ENCODE measurements at places on chromosomes 11 and 22.
A peak's percentile ranks its signal among the peaks of the same experiment; 100 is the strongest.

DNA sequence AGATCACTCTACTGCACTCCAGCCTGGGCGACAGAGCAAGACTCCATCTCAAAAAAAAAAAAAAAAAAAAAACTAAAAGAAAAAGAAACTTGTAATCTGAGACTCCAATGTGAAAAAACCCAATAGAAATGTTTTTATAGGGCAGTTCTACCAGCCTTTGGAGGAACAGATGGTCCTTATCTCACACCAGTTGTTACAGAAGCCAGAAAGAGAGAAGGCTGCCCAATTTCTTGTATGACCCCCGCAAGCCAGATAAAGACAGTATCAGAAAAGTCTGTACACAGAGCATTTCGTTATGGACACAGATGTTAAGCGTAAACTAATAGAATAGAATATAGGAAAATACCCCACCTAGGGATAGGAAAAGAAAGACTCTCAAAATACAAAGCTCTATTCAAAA is 11.3 kb upstream of the TSGA10IP start:
- no peak for DNase-seq

- DNase-seq = no peak
Measured at GRCh38 chr11:111542606-111543275, 2.2 kb downstream of the LAYN start.

GRCh38 chr22:38383417-38383816 is 66.2 kb upstream of the CSNK1E start:
- DNase-seq = no peak

DNA sequence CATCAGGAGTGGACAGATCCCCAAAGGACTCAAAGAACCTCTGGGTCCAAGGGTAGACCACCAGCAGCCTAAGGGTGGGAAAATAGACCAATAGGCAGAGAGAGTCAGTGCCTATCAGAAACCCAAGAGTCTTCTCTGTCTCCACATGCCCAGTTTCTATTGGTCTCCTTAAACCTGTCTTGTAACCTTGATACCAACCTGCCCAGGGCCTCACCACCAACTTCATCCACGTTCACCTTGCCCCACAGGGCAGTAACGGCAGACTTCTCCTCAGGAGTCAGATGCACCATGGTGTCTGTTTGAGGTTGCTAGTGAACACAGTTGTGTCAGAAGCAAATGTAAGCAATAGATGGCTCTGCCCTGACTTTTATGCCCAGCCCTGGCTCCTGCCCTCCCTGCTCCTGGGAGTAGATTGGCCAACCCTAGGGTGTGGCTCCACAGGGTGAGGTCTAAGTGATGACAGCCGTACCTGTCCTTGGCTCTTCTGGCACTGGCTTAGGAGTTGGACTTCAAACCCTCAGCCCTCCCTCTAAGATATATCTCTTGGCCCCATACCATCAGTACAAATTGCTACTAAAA is at the start of gene HBB:
Gene HBB (minus strand): TSS at position 340 of the 579 bp plus-strand sequence. CDS start 50 bp downstream, at position 290.
- no peak for DNase-seq

DNA sequence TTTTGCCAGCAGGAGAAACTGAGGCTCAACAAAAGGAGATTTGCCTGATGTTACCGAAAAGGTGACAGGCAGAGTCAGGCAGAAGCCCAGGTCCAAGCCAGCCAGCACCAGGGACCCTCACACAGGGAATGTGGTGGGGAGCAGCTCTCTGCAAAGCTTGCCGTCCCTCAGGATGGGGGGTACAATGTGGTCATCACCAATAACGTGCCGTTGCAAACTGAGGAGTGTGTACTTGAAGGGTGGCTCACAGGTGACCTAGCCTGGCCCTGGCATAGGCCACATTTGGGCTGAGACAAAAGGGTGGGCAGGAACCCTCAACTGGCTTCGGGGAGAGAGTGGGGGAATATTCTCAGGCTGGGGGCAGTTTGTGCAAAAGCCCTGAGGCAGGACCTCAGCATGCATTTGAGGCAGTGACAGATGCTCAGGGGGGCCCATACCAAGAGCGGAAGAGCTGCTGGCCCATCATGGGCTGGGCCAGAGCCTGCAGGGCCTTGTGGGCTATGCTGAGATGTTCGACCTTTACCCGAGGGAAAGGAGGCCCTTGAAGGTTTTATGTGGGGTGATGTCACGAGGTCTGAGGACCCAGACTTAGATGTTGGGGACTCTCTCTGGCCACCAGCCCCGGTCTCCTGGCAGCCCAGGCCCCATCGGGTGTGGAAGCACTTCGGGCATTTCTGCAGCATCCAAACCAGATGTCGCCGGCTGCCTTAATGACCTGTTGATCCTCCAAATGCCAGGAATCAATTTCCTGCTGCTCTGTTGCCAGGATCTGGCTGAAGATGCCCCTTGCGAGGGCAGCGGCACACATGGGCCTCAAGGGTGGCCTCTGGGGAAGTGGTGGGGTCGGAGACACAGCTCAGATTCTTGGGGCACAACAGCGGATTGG is 57.4 kb upstream of the SHISAL1 start:
- DNase-seq = no peak

GRCh38 chr11:32154275-32154674 is 63.4 kb downstream of the RCN1 start:
- no peak for DNase-seq

- DNase-seq = no peak
Measured at GRCh38 chr11:86158704-86159580, 85.6 kb upstream of the EED start.

- no peak for DNase-seq
Measured at GRCh38 chr11:76795936-76796441, 12.8 kb downstream of the TSKU start.

GRCh38 chr22:38204784-38205183 is 3.0 kb downstream of the MAFF start:
- DNase-seq = no peak

- peak; percentile 84 for DNase-seq
Measured at GRCh38 chr11:122100037-122100755, 15.8 kb downstream of the BLID start.

DNA sequence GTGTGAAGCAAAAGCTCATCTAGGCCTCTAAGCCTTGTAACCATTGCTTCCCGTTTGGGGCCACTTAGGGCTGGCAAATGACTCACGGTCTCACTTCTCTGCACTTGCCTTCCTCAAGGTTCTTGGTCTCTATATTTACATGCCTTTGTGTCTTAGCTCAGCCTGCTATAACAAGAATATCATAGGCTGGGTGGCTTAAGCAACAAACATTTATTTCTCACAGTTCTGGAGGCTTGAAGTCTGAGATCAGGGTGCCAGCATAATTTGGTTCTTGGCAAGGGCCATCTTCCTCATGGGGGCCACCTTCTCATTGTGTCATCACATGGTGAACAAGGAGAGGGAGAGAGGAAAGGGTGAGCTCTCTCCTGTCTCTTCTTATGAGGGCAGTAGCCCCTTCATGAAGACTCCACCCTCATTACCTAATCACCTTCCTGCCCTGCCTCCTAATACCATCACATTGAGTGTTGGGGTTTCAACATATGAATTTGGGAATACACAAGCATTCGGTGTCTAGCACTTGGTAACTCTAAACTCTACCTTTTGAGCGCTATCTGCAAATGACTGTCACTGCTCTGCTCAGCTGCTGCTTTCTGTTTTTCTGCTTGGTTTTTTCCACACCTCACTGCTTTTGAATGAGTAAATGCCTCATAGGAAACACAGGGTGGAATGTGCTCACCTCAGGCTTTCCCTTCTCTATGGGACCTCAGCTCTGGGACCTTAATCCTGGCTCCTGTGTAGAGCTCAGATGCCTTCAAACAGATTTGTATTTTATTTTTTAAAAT is 16.2 kb upstream of the ME3 start:
- DNase-seq = no peak

GRCh38 chr11:86695373-86695772 is 23.0 kb upstream of the ME3 start:
- no peak for DNase-seq

- DNase-seq = no peak
Measured at GRCh38 chr11:121661880-121662486, 209.2 kb upstream of the SORL1-AS1 start.

- DNase-seq = no peak
Measured at GRCh38 chr11:104908186-104908531, 9.9 kb upstream of the CASP12 start.

DNA sequence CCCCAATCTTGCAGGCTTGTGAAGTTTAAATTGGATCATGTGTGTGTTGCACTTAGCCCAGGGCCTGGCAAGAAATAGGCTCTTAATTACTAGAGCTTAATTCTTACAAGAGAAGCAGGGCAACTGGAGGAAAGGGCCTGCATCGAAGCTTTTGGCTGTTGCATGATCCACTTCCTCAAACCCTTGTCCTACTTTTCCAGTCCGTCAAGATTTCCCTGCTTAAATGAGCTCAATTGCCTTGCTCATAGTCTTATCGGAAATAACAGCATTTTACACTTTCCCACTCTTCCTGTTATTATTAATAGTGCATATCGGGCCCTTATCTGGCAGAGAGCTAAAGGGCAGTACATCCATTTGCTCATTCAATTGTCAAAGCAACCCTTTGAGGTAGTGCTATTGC is 18.1 kb downstream of the DTX4 start:
- no peak for DNase-seq

DNA sequence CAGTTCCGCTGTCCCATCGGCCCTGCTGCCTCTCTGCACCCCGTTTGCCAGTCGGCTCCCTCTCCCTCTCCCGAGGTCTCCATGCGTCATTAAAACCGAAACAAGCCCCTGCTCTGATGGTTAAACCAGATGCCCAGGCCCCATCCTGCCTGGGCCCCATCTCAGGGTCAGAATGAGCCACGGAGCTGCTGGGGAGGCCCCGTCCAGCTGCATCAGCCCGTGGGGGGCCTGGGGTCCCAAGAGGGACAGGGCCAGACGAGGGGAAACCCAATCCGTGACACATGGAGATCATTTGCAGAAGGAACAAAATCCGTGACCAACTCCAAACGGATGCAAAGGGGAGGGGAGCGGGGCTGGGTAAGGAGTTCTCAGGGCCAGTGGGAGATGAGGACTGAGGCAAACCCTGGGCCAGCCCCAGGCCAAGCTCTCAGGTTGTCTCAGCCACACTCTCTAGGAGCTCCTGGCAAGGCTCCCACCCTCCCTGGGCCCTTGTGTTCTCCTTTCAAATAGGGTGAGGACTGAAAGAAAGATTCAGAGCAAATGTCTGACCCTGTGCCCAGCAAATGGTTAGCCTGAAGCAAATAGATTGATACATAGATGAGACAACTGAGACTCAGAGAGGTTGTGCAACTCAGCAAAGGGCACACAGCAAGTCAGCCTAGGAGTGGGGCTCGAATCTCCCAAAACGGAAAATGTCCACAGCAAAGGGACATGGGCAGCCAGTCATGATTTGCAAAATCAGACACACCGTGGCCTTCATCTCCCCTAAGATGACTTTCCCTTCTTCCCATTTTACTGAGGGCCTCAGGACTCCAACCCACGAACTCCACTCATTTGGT is 162.1 kb downstream of the MN1 start:
- no peak for DNase-seq

GRCh38 chr11:110908401-110909105 is 196.3 kb upstream of the ARHGAP20 start:
- DNase-seq = no peak

DNA sequence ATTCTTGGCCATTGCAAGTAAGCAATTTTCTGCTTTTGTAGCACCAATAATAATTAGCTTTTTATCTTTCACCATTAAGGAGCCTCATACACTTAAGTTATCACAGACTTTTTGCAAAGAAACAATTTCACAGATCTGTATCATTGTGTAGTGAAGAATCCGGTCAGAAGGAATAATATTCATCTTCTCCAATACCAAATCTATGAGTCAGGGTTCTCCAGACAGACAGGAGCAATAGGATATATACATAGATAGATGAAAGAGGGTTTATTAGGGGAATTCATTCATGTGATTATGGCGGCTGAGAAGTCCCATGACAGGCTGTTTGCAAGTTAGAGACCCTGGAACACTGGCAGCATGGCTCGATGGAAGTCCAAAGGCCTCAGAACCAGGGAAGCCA is 82.9 kb upstream of the UBASH3B start:
- DNase-seq = no peak

DNA sequence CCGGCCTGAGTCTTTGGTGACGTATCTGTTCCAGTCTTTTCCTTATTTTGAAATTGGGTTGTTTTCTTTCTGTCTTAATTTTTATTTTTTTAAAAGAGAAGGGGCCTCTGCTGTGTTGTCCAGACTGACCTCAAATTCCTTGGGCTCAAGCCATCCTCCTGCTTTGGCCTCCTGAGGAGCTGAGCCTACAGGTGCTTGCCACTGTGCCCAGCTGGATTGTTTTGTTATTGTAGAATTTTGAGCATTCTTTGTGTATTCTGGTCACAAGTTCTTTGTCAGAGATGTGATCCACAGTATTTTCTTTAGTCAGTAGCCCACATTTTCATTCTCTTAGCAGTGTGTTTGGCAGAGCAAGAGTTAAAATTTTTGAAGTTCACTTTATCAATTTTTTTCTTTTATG is 100.1 kb downstream of the ATXN10 start:
- DNase-seq = no peak

GRCh38 chr11:2885017-2885677 is 428 bp downstream of the CDKN1C start:
- DNase-seq = peak; percentile 95

DNA sequence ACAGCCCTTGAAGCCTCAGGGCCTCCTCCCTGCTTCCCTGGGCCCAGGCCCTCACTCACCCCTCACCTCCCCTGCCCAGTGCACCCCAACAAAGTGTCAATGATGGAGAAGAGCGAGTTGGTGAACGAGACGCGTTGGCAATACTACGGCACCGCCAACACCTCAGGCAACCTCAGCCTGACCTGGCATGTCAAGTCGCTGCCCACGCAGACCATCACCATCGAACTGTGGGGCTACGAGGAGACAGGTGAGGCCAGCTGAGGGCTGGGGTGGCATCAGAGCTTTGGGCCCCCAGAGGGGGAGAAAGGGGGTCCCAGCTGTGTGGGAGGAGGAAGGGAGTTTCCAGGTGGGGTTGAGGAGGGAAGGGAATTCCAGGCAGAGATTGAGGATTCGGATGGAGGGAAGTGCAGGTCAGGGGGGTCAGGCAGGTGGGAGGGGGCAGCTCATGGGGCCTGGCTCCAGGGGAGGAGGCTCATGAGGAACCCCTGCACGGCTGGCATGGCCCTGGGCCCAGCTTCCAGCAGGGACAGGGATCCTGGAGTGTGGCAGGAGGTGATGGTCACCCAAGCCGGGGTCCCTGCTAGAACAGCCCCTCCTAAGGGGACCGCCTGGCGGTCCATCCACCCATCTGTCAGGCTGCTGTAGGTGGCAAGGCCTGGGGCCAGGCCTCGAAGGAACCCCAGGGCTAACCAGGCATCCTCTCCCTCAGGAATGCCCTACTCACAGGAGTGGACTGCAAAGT is 2.9 kb downstream of the SUSD2 start:
- DNase-seq = no peak

GRCh38 chr11:93895106-93895862 is 44.9 kb upstream of the VSTM5 start:
- DNase-seq = no peak

DNA sequence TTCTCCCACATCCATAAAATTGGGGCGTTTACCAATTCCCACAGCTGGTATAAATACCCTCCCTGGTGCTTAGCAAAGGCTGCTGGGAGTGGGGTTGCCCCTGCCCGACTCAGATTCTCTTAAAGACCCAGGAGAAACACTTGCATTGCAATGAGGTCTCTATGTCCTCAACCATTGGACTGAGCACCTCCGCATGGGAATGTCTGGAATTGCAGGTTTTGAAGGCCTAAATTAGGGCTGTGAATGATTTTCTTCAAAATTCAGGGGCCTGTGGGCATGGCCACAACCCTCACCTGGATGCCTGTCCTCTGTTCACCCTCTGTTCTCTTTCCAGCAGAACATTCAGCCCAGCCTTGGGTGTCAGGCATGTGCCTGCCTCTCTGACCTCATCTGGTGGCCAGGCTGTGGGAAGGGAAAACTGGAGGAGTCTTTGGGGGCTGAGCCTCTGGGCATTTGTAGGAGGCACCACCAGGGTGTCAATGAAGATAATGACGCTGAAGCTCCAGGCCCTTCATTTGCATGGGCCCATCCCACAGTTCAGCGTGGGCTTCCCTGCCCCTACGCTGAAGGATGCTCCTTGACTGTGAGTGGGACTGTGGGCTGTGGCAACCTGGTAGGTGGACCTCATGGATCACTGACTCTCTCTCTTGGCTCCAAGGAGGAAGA is 52.7 kb upstream of the MYEOV start:
- no peak for DNase-seq
